ENCODE measurements at places on chromosomes 4 and X. TPM values are rescaled to one million over a fixed set of nuclear protein-coding genes. Genes with fewer than 3 reads are reported as not detected.
A peak's percentile ranks its signal among the peaks of the same experiment; 100 is the strongest.

GRCh38 chrX:1507511-1508463, 29.2 kb downstream of the P2RY8 start:
- H3K27ac ChIP-seq, result peak overlapping the region; percentile 33
- peaks cover 26% of the 10 kb centered on the region for H3K4me1 ChIP-seq

GRCh38 chrX:13688384-13688957, 457 bp upstream of the RAB9A start:
- H3K27ac ChIP-seq, result peak overlapping the region; percentile 96
- DNase-seq, result peak; percentile 20

HELT gene
- total RNA-seq, result not detected

DNA sequence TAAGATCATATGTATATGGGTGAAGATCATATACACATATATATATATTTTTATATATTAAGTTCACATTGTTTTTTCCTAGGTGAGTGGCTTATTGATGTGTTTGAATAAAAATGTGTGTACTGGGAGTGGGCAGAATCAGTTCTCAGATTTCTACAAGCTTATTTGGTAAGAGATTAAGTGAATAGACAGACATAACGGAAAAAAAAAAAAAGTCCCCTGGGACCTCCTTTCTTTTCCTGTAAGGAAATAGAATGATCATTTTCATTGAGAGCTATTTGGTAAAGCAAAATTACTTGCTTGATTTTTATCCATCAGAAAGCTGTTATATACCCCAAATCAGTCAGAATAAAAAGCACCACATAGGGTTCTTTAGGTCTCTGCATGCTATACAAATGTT, 597.7 kb downstream of the PCDH18 start:
- H3K4me1 ChIP-seq, result no peaks in the 10 kb centered on the region
- no peak overlapping the region for H3K4me3 ChIP-seq
- H3K27me3 ChIP-seq, result no peaks in the 10 kb centered on the region
- no peaks in the 10 kb centered on the region for H3K36me3 ChIP-seq
- H3K27ac ChIP-seq, result no peak overlapping the region
- DNase-seq, result no peak

GRCh38 chrX:153537526-153538295, 20.3 kb downstream of the ATP2B3 start:
- no peak overlapping the region for H3K27ac ChIP-seq
- no peak for DNase-seq
- no peaks in the 10 kb centered on the region for H3K36me3 ChIP-seq
- H3K27me3 ChIP-seq, result peaks cover 2% of the 10 kb centered on the region

SLC26A1 gene
- not detected for total RNA-seq

- H3K27ac ChIP-seq, result no peak overlapping the region
- H3K4me1 ChIP-seq, result no peaks in the 10 kb centered on the region
- H3K27me3 ChIP-seq, result no peaks in the 10 kb centered on the region
- H3K4me3 ChIP-seq, result no peak overlapping the region
Measured at GRCh38 chr4:176561368-176561767, 231.4 kb downstream of the VEGFC start.

- DNase-seq, result no peak
- no peaks in the 10 kb centered on the region for H3K4me1 ChIP-seq
- H3K36me3 ChIP-seq, result peaks cover 3% of the 10 kb centered on the region
- no peak overlapping the region for H3K27ac ChIP-seq
Measured at GRCh38 chr4:106063009-106063408, 167.7 kb downstream of the NPNT start.

DNA sequence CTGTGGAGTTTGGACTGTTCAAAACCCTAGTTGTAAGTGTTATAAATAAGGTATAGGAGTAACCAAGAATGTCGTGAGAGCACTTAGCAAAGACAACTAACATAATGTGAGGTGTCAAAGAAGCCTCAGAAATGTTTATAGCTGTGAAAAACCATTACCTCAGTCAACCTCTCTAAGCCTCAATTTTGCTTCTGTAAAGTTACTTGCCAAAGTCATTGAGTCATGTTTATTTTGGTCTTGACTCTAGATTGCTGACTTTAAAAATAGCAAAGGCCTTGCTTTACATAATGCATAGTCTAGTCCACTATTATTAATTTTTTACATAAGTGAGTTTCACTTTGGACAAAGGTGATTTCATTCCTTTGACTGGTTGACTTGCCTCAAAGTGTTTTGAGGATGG, 257.6 kb upstream of the CXXC4 start:
- no peak overlapping the region for H3K27ac ChIP-seq
- no peaks in the 10 kb centered on the region for H3K27me3 ChIP-seq
- no peak overlapping the region for H3K4me3 ChIP-seq
- no peak for DNase-seq
- H3K36me3 ChIP-seq, result no peaks in the 10 kb centered on the region

- no peaks in the 10 kb centered on the region for H3K27me3 ChIP-seq
- H3K27ac ChIP-seq, result no peak overlapping the region
- no peaks in the 10 kb centered on the region for H3K4me1 ChIP-seq
- no peak overlapping the region for H3K4me3 ChIP-seq
- H3K36me3 ChIP-seq, result no peaks in the 10 kb centered on the region
Measured at GRCh38 chr4:31557437-31557836, 837.3 kb downstream of the PCDH7 start.

- H3K4me3 ChIP-seq, result no peak overlapping the region
- no peak overlapping the region for H3K27ac ChIP-seq
- peaks cover 17% of the 10 kb centered on the region for H3K4me1 ChIP-seq
- no peaks in the 10 kb centered on the region for H3K36me3 ChIP-seq
Measured at GRCh38 chr4:16078195-16078760, 5.5 kb downstream of the PROM1 start.

SH3BGRL gene
- 39.1 TPM for total RNA-seq

DNA sequence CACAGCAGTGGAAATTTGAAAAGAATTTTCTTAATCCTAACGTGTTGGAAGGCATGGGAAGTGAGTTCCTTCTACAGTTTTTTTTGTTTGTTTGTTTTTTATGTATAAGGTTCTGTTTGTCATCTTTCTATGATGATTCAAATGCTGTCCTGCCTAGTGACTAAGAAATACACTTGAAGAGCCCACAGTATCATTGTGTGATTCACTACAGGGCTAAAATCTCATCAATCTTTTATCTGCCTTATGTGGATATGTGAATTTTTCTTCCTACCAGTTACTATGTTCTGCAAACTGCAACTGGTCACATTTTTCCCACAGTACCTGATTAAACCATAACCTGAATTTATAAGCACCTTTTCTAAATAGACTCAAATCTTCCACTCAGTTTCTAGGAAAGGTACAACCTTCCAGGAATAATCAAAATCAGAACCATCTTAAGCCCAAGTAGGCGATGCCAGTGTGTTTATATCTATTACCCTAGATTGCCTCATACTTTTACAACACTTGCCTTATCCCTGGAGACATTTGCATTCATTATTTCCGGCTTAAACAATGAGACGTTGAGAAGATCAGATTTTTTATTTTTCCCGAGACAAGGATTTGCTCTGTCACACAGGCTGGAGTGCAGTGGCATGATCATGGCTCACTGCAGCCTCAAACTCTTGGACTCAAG, 214.6 kb upstream of the GALNT7 start:
- H3K4me1 ChIP-seq, result no peaks in the 10 kb centered on the region
- H3K36me3 ChIP-seq, result no peaks in the 10 kb centered on the region
- no peaks in the 10 kb centered on the region for H3K27me3 ChIP-seq
- DNase-seq, result no peak
- no peak overlapping the region for H3K4me3 ChIP-seq
- H3K27ac ChIP-seq, result no peak overlapping the region

- peak; percentile 25 for DNase-seq
- H3K4me3 ChIP-seq, result no peak overlapping the region
- no peak overlapping the region for H3K27ac ChIP-seq
- no peaks in the 10 kb centered on the region for H3K36me3 ChIP-seq
- H3K4me1 ChIP-seq, result no peaks in the 10 kb centered on the region
Measured at GRCh38 chrX:68807818-68808217, 21.0 kb upstream of the EFNB1 start.

DNA sequence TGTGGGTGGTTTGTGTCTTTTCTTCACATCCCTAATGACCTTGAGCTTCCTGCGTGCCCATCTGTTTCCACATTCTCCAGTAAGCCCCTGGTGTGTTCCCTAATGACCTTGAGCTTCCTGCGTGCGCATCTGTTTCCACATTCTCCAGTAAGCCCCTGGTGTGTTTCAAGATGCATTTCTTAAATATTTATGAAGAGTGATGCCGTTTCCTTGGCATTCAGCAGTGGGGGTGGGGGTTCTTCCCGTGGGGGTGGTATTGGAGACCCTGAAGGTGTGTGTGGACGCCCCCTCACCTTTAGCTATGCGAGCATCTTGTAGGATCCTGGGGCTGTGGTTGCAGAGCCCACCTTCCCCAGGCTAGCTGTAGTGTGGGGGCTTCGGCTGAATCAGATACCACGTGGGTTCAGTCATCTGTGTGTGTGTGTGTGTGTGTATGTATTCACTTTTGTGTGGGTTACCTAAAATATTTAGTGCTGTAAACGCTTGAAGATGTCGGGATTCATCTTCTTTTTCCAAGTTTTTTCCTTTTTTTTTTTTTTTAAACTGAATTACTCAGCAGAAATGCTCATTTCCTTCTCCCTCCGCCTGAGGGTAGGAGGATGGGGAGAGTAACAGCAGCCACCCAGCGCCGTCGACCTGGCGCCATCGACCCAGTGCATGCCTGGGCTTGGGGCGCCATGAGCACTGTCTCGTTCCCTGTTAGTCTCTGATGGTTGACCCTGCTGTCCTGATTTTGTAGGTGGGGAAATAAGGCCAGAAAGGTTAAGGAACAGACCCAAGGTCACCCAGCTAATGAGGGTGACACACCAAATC, 9.9 kb downstream of the NSG1 start:
- no peak overlapping the region for H3K4me3 ChIP-seq
- peaks cover 7% of the 10 kb centered on the region for H3K36me3 ChIP-seq
- H3K27me3 ChIP-seq, result no peaks in the 10 kb centered on the region
- DNase-seq, result no peak

PNMA6F gene
- total RNA-seq, result not detected

- H3K36me3 ChIP-seq, result no peaks in the 10 kb centered on the region
- H3K27ac ChIP-seq, result no peak overlapping the region
- H3K27me3 ChIP-seq, result no peaks in the 10 kb centered on the region
- H3K4me1 ChIP-seq, result peaks cover 9% of the 10 kb centered on the region
- H3K4me3 ChIP-seq, result no peak overlapping the region
Measured at GRCh38 chrX:153029875-153030274, 26.4 kb upstream of the PNMA3 start.

- H3K4me1 ChIP-seq, result peaks cover 25% of the 10 kb centered on the region
- DNase-seq, result peak; percentile 54
Measured at GRCh38 chrX:65994519-65995506, 45.1 kb downstream of the VSIG4 start.

DNA sequence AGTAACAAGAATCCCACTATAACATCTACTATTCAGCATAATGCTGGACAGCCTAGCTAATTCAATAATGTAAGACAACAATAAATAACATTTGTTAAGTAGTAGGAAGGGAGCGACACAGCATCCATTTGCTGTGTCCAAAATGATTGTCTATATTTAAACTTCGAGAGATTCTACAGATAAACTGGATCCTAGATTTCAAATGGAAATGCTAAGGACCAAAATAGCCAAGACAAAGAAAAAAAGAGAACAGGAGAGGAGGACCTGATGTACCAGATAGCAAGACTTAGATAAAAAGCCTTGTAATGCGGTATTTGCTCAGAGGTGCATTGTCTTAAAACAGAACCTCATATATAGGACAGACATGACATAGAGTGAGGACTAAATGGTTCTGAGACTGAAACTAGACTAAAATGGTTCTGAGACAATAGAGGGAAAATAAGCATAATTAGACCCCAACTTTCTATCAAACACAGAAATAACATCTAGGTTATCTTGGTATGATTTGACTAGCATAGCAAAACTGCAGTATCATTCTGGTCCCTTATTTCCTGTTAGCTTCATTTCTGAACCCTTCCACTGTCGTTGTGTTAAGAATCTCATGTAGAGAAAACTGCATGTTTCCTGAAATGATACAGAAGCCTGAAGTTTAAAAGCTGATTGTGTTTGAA, 3.8 kb downstream of the HPGDS start:
- H3K4me1 ChIP-seq, result peaks cover 19% of the 10 kb centered on the region
- no peaks in the 10 kb centered on the region for H3K36me3 ChIP-seq
- no peak for DNase-seq
- H3K27me3 ChIP-seq, result no peaks in the 10 kb centered on the region

DNA sequence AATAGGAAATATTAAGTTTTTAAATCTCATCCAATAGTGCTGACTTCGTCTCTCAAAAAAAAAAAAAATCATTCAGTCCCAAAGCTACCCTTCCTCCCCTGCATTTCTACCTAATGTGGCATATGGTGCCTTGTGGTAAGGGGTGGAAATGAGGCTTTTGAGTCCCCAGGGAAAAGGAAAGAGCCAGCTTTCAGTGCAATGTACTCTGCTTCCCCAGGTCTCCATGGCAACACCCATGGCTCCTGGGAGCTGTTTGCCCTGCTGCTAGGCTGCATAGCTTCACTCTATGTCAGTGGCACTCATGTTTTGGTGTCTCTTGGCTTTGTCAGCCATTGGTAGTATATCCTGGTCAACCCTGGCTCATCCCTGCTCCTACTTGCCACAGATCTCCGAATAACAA, 175.9 kb downstream of the SLC39A8 start:
- no peak overlapping the region for H3K27ac ChIP-seq
- no peaks in the 10 kb centered on the region for H3K27me3 ChIP-seq
- H3K4me3 ChIP-seq, result no peak overlapping the region
- H3K4me1 ChIP-seq, result no peaks in the 10 kb centered on the region
- H3K36me3 ChIP-seq, result no peaks in the 10 kb centered on the region

ADAM29 gene
- total RNA-seq, result not detected

GRCh38 chrX:48472851-48473703, 2.9 kb upstream of the FTSJ1 start:
- H3K27me3 ChIP-seq, result no peaks in the 10 kb centered on the region
- peaks cover 24% of the 10 kb centered on the region for H3K4me1 ChIP-seq
- no peak overlapping the region for H3K27ac ChIP-seq
- H3K36me3 ChIP-seq, result peaks cover 5% of the 10 kb centered on the region
- no peak for DNase-seq
- no peak overlapping the region for H3K4me3 ChIP-seq

- no peak overlapping the region for H3K27ac ChIP-seq
- H3K36me3 ChIP-seq, result no peaks in the 10 kb centered on the region
- H3K4me1 ChIP-seq, result peaks cover 4% of the 10 kb centered on the region
Measured at GRCh38 chrX:107576392-107576791, 51.9 kb upstream of the PRPS1 start.

RAB28 gene
- total RNA-seq, result 16.5 TPM

MAGEC1 gene
- not detected for total RNA-seq

- H3K4me3 ChIP-seq, result no peak overlapping the region
- peak; percentile 22 for DNase-seq
- peaks cover 5% of the 10 kb centered on the region for H3K4me1 ChIP-seq
- H3K27ac ChIP-seq, result no peak overlapping the region
- no peaks in the 10 kb centered on the region for H3K36me3 ChIP-seq
Measured at GRCh38 chrX:70998411-70999027, 67.6 kb upstream of the SLC7A3 start.

DNA sequence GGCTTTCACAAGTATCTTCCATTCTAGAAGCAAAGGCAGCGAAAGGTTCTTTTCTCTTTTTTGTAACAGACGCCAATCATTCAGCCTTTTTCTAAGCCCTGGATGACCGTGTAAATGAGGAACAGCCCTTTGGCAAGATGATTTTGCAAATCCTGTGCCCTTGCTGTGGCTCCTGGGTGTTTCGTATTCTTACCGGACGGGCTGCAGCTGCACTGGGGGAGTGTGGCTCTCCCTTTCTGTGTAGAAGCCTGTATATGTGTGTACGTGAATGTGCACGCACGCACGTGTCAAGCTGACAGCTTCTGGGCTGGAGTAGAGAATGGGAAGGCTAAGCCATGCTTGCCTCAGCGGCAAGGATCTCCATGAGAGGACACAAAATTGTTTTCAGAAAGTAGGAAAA, 8.2 kb downstream of the GRPEL1 start:
- no peak for DNase-seq
- H3K4me3 ChIP-seq, result no peak overlapping the region
- no peak overlapping the region for H3K27ac ChIP-seq

GPR119 gene
- total RNA-seq, result not detected

- no peaks in the 10 kb centered on the region for H3K36me3 ChIP-seq
- no peak overlapping the region for H3K27ac ChIP-seq
- no peak for DNase-seq
- H3K4me1 ChIP-seq, result no peaks in the 10 kb centered on the region
- H3K27me3 ChIP-seq, result no peaks in the 10 kb centered on the region
Measured at GRCh38 chrX:140701480-140701879, 8.1 kb upstream of the LINC00632 start.

Data from activated CD4-positive, alpha-beta memory T cell treated with anti-CD3 and anti-CD28 coated beads for 36 hours (primary cell).